Chondrocyte (in vitro differentiated cells): ENCODE measurements at places on chromosomes 6 and 20. TPM values are rescaled to one million over a fixed set of nuclear protein-coding genes. Genes with fewer than 3 reads are reported as not detected.

PNLDC1 gene
- total RNA-seq = not detected in 3 replicates

ANKRD6 gene
- 22.4 to 31.3 TPM (median 28.7 TPM) in 3 replicates for total RNA-seq

ZSWIM3 gene
- total RNA-seq = 3.4 to 4.9 TPM (median 3.9 TPM) in 3 replicates

MDFI gene
- 31.8 to 62.6 TPM (median 33.7 TPM) in 3 replicates for total RNA-seq

PROKR2 gene
- total RNA-seq = not detected in 3 replicates

- no peak for DNase-seq
These were observed 52.7 kb downstream of the RPP21 start for GRCh38 chr6:30397697-30398096.

DNA sequence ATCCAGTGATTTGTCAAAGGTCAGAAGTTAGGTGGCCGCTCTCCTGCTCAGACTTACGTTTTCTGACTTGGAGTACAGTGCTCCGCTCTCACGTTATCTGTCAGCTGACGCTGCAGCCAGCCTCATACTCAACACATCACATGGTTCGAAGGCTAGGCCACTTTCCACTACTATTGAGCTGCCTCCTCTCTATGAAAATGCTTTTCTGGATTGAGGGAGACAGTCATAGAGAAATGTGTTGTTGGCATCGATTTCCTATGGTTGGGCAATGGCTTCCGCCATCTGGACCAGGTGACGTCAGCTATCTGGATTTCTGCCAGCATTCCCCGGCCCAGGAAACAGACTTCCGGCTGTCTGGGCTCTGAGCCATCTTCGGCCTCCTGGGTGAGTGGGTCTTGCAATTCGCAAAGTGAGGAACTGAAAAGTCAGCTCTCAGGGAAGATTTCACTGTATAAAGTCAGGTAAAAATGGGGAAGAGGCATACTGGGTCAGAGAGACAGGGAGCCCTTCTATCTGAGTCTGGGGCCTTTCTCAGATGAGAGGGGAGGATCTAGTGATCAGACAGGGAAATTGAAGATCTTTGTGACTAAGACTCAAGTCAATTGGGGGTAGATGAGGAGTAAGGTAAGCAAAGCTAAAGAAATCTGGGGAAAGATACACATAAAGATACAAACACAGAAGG is 37.5 kb upstream of the IER3 start:
- DNase-seq = no peak

GRCh38 chr6:75934643-75935472 is 137.6 kb downstream of the IMPG1 start:
- DNase-seq = no peak

- no peak for DNase-seq
These were observed 8.5 kb downstream of the RBM24 start for GRCh38 chr6:17289630-17290061.

GRCh38 chr20:14859627-14860026 is 522.2 kb upstream of the FLRT3 start:
- no peak for DNase-seq

GRCh38 chr6:91420243-91420642 is 833.4 kb upstream of the MAP3K7 start:
- no peak for DNase-seq

DNA sequence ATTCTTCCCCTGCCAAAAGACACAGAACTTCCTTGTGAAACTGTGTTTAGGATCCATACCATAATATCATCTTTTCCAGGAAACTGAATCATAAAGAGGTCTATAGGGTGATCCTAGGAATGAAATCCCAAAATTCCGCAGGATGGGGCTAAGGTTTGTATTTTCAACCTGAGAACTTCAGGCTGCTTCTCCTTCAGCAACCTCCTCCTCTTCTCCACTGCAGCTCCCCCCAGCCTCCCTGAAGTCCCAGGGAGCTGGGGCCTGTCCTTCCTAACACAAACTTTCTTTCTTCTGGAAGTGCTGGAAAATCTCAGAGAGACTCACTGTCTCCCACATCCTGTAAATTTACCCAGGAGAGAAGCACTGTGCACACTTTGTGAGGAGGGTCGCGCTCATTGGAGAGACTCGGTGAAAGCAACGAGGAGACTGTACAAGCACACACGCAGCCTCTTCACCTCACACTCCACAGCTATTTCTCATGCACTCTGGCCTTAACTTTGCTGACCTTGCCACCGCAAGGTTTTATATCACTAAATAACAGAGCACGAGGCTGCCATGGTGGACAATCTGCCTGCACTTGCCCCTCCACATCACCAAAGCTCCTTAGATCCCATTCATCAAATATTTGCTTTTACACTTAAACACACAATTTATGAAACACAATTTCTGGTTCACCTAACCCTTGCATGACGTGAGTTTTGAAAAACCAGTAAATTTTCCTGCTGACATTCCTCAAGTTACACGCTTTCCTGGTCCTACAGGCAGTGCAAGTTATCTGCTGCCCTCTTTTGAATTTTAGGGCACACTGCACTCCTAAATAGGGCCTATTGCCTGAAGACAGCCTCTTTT is 14.3 kb downstream of the ID4 start:
- no peak for DNase-seq

- no peak for DNase-seq
These were observed 55.1 kb downstream of the JAG1 start for GRCh38 chr20:10618611-10619245.

DNA sequence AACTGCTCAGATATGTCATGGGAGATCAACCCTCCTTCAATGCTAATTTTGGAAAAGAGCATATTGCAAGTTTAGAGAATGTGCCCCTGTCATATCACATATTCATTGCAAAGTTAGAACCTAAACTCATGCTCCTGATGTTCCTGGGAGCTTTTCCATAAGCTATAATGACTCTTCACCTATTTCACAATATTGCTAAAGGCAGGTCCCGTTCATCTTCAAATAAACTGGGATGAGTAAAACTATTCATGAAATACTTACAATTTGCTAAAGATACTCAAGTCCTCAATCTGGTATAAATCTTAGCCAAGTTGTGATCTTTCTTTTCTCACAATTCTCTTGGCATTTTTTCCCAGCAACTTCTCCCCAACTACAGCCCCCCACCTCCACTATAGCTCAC is 121.7 kb upstream of the TNFAIP3 start:
- no peak for DNase-seq

DNA sequence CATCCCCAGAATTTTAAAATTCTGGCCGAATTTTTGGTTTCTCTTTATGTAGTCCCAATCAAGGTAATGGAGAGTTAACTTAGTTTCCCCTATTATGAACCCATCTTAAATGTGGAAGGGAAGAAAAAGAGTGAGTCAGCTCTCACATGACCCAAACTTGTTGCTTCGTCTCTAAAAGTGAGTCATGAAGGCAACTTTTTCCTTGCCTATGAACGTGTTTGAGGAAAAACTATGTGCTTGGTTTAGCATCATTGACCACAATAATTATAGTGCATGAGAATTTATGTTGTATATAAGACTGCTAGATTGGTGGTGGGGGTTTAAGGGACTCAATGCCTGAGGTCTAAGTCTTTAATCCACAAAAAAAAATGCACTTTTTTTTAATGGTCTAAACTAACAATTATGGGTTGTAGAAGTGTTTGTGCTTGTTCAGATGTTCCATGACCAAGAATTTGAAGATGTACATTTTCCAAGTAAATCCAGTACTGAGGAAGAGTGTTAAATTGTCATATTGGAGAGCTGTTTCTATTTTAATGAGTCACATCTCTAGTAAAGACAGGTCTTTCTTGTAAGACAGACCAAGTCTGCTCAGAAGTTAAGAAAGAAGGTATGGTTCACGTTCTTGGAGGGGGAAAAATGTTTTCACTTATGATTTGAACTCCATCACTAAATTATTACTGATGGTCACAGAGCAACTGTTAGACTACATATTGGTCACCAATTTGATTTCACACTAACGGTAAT is 409.9 kb upstream of the MARCKS start:
- no peak for DNase-seq

DNA sequence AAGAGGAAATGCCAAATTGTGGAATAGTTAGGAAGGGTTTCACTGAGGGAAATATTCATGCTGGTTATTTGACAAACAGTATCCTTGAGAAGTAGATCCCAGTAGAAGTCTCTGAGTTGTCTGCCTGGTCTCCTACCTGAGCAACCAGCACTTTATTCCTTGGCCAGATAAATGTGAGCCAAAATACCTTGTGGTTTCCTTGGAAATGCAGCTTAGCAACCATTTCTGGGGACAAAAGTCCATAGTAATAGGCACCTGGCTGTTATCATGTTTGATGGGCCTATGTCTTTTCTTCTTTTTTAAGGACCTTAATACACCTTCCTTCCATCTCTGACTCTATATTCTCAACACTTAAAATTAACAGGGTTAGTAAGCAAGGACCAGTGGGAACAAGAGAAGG is 217.1 kb upstream of the MARCKS start:
- DNase-seq = no peak
